Aorta (tissue), 5 donors: ENCODE measurements at places on chromosomes 2 and 18. TPM values are rescaled to one million over a fixed set of nuclear protein-coding genes. Genes with fewer than 3 reads are reported as not detected.
A peak's percentile ranks its signal among the peaks of the same experiment; 100 is the strongest.

Gene DYNAP
- total RNA-seq = not detected

Gene LIPG
- 23.7 TPM for total RNA-seq

GRCh38 chr18:28466204-28466603, 289.3 kb upstream of the CDH2 start:
- H3K36me3 ChIP-seq = no peaks in the 10 kb centered on the region
- H3K27ac ChIP-seq = no peak overlapping the region
- H3K4me1 ChIP-seq = no peaks in the 10 kb centered on the region
- H3K27me3 ChIP-seq = no peaks in the 10 kb centered on the region
- no peak overlapping the region for H3K4me3 ChIP-seq
- no peak for DNase-seq

DNA sequence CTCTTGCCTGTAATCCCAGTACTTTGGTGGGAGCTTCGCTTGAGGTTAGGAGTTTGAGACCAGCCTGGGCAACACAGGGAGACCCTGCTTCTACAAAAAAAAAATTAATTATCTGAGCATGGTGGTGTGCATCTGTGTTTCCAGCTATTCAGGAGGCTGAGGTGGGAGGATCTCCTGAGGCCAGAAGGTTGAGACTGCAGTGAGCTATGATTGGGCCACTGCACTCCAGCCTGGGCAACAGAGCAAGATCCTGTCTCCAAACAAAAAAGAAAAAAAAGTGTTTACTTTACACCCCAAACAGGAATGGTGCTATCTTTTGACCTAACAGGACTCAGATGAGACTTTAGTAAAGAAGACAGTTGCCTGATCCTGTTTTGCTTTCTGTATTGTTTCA, 35.6 kb downstream of the MAL start:
- no peaks in the 10 kb centered on the region for H3K36me3 ChIP-seq
- no peak for DNase-seq
- H3K4me3 ChIP-seq = no peak overlapping the region
- H3K4me1 ChIP-seq = no peaks in the 10 kb centered on the region
- H3K27ac ChIP-seq = no peak overlapping the region

GRCh38 chr2:10035633-10036032, 7.7 kb upstream of the KLF11 start:
- H3K27me3 ChIP-seq = no peaks in the 10 kb centered on the region
- DNase-seq = peak; percentile 42
- no peak overlapping the region for H3K4me3 ChIP-seq
- no peak overlapping the region for H3K27ac ChIP-seq
- no peaks in the 10 kb centered on the region for H3K36me3 ChIP-seq

DNA sequence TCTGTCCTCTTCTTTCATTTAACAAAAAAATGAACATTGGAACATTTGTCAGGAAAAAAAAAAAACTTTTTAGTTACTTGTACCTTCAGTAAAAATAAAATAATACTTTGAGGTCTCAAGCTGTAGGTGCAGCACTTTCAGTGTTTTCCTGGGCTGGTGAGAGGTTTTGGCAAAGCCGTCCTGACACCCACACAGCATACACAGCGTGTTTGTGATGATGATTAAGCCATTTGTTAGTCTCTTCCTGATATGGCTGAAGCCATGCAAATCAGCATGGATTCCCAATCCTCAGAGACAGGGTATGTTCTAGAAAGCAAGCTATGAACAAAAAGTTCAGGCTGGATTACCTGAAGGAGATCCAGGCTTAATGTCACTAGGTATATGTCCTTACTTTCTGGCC, 236.8 kb downstream of the ZNF516 start:
- H3K4me3 ChIP-seq = no peak overlapping the region
- H3K27me3 ChIP-seq = no peaks in the 10 kb centered on the region
- H3K27ac ChIP-seq = no peak overlapping the region
- no peaks in the 10 kb centered on the region for H3K4me1 ChIP-seq
